Thyroid gland (tissue), 4 donors: ENCODE measurements at places on chromosomes 6 and 20. TPM values are rescaled to one million over a fixed set of nuclear protein-coding genes. Genes with fewer than 3 reads are reported as not detected.

The RSPH3 gene
- total RNA-seq: 22.5 TPM

The SLC17A1 gene
- not detected for total RNA-seq

The ERVFRD-1 gene
- not detected for total RNA-seq

The GNAS-AS1 gene
- total RNA-seq: 0.42 TPM

The TMEM217 gene
- not detected for total RNA-seq

The BEND6 gene
- total RNA-seq: 1.1 TPM
